ENCODE measurements at places on chromosomes 4 and X.

DNA sequence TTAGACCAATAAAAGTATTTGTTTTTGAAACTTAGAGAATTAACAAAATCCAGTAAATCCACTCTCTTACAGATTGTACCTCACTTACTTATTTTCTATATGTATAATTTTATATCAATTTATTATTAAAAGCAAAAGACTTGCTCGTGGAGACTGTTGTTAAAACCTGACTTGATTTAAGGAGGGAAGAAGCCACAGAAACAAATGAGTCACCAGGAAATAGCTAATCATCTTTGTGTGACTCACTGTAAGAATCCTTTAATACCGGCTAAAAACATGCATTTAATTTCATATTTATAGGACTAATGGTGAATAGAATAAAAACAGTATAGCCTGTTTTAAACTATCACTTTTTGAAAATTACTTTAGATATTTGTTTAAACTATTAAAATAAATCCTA, 29.9 kb upstream of the UBE2NL start:
- no peak for DNase-seq

DNA sequence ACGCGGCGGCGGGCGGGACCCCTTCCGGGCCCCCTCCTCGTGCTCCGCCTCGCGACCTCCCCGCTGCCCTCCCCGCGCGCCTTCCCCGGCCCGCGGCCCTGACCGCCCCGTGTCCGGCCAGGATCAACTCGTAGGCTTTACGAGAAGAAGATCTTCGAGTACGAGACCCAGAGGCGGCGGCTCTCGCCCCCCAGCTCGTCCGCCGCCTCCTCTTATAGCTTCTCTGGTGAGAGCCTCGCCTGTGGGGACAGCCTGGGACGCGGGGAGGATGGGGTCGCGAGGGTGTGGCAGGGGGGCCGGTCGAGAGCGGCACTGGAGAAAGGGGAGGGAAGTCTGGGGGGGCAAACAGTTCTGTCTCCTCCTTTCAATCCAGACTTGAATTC, 465 bp downstream of the EMD start:
- no peak for DNase-seq

DNA sequence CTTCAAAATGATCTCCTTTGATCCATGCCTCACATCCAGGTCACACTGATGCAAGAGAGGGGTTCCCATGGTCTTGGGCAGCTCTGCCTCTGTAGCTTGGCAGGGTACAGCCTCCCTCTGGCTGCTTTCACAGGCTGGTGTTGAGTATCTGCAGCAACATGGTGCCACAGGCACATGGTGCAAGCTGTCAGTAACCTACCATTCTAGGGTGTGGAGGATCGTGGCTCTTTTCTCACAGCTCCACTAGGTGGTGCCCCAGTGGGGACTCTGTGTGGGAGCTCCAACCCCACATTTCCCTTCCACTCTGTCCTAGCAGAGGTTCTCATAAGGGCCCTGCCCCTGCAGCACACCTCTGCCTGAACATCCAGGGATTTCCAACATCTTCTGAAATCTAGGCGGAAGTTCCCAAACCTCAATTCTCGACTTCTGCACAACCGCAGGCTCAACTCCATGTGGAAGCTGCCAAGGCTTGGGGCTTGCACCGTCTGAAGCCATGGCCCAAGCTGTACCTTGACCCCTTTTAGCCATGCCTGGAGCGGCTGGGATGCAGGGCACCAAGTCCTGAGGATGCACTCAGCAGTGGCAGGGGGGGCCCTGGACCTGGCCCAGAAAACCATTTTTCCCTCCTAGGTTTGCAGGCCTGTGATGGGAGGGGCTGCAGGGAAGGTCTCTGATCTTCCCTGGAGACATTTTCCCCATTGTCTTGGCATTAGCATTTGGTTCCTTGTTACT, 137.8 kb upstream of the NUDT6 start:
- no peak for DNase-seq

DNA sequence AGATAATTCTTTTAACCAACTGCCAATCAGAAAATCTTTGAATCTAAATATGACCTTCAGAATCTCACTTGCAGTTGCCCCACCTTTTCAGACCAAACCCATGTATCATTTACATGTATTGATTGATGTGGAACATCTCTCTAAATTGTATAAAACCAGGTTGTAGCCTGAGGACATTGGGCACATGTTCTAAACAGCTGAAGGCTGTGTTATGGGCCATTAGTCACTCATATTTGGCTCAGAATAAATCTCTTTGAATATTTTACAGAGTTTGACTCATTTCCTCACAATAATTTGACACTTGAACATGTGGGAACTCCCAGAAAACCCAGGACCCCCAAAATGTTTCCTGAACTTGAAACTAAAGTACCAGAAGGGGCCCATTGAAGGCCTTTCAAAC, 58.7 kb downstream of the UGT2B10 start:
- DNase-seq, result no peak

DNA sequence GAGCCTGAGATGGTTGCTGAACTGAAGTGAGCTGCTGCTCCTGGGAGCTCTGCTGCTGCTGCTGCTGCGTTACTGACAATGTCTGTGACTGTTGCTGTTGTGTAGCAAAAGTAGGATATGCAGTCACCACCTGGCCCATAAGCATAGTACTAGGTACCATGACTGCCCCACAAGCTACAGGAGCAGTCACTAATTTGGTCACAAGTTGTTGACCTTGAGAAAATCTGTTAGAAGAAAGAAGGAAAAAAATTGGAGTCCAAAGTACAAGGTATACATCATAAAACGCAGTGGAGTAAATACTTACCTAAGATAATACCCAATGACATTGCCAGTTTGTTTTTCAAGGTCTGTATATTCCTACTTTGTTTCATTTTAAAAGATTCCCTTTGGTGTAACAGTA, 42.6 kb downstream of the TMEM165 start:
- DNase-seq, result no peak

DNA sequence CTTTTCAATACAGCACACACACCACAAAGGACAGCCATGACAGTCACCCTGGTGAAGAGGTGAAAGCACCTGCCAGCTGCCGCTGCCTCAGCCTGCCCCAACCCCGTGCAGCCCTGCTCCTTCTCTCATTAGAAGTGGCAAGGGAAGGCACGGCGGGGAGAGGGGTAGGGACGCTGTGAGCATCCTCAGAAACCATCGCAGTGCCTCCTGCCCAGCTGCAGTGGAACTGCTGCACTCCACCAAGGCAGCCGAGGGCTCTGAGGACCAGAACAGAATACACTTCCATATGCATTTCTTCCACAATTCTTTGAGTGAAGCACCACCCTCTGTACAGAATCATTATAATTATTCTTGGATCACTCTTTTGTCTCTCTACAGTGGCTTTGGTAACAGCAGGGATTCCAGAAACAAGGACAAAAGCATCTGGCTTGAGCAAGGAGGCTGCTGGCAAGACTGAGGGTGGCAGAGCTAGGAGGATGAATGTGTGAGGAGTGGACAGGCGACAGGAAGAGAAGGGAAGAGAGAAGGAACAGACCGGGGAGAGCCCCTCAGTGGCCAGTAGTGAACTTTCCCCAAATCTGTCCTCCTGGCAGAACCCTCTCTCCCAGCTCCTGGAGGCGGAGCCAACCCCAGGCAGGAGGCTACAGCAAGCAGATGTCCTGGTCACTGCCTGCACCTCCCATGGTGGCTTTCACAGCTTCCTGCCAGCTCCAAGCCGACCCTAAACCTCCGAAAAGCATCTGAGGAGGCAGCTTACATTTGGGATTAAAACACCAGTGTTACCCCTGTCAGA, 73.2 kb downstream of the MTNR1A start:
- DNase-seq, result no peak

DNA sequence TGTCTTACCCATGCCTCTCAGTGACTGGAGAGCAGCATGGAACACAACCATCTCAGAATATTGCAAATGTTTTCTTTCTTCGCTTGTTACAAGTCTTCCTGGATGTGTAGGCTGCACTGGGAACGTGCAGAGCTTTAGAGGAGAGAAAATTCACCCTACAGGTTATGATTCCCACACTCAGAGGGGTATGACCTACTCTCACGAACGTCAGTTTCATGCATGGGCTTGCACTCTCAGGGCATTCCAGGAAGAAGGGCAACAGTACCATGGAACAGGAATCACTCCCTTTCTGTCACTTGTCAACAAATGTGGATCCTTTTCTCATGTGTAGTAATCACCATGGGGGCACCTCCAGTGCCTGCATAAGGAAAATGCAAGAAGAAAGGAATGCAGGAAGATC, 75.8 kb downstream of the NBDY start:
- no peak for DNase-seq

DNA sequence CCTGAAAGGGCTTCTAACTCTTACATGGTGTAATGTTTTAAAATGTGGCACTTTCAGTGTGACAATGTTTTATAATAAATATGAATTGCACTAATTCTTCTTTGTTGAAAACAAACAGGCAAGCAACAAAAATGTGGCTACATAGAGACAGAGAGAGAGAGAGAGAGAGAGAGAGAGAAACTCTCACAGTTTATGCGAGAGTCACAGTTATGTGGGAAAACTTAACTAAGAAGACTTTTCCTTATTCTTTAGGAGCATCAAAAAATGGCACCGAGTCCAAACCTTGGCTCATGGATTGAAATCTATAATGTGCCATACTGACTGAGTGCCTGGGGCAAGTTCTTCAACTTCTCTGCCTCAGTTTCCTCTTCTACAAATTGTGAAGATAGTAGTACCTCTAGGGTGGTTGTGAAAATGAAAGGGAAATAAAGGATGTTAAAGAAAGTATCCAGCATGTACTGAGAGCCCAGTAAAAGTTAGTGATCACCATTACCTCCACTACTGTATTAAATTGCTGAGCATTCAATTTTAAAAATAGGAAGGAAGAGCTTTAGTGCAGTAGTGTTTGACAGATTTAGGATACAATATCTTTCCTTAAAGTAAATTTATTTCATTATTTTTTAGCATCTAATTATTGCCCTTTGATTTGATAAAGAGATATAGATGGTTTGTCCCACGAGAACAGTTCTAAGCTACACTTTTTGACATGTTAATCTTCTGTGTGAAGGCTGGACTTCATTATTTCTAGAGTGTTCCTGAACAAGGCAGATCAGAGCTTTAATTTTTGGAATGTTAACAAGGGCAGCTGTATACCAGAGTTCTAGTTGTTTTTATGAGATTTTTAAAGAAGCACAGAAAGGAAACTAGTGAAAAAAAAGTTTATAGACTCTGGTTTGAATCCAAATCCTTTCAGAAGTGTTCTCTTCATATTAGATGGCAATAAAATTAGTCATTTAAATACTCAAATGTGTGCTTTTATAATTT, 187.5 kb upstream of the ANK2 start:
- DNase-seq, result no peak

- DNase-seq, result no peak
These were observed 223.8 kb upstream of the BOD1L1 start for GRCh38 chr4:13851085-13851940.

GRCh38 chrX:71096760-71097032, 1.0 kb downstream of the FOXO4 start:
- no peak for DNase-seq

GRCh38 chr4:41296995-41297394, 40.3 kb downstream of the UCHL1 start:
- no peak for DNase-seq

GRCh38 chr4:181687116-181687515, 556.1 kb upstream of the TENM3 start:
- DNase-seq, result no peak

DNA sequence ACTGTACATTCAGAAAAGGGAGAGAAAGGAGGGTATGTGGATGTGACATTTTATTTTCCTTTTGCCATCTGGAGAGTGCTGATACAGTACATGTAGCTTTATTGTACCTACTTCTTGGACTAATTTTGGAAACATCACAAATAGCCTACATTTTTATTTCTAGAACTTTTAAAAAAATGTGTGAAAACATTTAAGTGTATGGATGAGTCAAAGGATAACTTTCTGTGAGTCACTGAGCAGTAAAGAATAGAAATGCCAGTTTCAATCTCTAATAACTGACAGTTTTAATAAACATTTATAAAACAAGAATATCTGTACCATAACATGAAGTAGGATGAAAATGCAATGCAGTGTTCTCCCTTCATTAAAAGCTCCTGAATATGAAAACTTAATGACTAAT, 374.4 kb upstream of the NWD2 start:
- DNase-seq, result no peak

DNA sequence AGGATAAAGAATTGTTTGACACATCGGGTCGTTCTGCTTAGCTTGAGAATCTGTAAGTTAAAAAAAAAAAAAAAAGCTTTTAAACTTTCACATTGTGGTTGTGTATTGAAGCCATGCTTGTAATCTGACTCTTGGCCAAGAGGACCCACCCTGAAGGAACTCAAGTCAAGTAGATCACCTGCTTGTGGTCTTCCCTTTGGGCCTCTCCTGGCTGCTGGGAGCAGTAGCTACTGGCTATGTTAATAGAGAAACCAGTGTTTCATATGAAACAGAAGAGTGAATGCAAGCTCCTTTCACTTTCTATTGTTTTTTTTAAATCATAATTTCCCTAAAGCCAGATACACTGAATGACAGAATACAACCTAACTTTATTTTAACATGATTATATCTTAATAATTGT, 402.4 kb upstream of the NDST4 start:
- no peak for DNase-seq

DNA sequence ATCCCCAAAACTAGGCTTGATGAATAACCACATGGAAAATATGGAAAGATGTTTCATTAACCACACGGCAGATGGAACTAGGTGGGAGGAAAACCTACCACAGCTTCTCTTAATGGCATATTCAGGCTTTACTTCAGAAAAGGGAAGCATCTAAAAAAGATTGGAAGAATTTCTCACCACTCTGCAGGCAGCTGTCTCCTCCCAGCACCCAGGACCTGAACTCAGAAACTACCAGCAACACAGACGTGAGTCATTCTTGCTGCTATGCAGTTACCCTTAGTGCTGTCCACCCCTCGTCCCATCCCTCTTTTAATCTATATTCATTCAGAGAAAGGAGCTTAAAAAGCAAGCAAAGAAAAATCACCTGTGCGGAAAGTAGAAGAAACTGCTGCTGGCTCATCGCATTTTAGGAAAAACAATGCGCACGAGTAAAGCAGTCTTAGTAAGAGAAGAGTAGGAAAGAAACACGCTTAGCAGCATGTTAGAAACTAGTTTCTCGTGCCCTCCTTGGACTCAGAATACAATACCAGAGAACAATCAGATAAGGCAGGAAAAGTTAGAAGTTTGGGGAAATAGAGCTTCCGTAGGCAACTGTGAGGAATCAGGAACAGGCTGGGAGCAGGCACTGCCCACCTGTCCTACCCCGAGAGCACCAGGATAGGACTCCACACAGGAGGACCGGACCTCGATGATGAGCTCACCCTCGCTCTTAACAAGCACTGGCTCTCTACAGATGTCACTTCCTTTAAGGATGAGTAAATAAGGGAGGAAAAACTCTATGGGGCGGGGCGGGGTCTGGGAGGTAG, 48.1 kb upstream of the ENPP6 start:
- no peak for DNase-seq
